T1000 (cell line): ENCODE measurements at places on chromosomes 2 and 18.

DNA sequence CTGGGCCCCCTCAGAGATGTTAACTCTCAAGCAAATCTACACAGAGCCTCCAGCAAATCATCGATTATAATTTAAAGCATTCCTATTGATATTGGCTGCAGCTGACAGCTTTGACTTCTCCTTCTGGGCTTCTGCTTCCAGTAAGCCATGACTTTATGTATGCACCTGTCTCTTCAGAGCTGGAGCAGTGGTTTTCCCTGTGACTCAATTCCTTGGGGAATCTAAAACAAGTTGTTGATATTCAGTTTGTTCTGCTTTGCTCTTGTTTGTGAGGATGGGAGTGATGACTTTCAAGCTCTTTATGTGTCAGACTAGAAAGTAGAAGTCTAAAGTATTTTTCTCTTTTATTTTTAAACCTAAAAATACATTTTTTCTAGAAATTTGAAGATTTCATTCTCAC is 45.1 kb upstream of the TNP1 start:
- DNase-seq, result no peak

DNA sequence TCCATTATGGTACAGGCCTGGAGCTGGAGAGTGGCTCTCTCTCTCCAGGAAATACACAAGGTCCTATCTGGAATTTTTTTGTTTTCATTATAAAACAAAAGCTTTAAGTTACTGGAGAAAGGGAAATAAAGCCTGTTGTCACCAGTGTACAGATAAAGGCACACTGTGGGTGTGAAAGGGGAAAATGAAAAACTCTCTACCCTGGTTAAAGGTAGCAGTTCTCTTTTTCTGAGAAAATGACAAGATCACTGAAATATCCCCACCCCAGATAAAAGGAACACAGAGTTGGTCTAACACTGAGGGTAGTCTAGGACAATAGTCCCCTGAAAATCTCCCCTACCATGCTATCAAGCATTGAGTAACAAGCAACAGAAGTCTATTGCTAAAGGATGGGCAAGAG is 438.7 kb downstream of the MBD2 start:
- no peak for DNase-seq

DNA sequence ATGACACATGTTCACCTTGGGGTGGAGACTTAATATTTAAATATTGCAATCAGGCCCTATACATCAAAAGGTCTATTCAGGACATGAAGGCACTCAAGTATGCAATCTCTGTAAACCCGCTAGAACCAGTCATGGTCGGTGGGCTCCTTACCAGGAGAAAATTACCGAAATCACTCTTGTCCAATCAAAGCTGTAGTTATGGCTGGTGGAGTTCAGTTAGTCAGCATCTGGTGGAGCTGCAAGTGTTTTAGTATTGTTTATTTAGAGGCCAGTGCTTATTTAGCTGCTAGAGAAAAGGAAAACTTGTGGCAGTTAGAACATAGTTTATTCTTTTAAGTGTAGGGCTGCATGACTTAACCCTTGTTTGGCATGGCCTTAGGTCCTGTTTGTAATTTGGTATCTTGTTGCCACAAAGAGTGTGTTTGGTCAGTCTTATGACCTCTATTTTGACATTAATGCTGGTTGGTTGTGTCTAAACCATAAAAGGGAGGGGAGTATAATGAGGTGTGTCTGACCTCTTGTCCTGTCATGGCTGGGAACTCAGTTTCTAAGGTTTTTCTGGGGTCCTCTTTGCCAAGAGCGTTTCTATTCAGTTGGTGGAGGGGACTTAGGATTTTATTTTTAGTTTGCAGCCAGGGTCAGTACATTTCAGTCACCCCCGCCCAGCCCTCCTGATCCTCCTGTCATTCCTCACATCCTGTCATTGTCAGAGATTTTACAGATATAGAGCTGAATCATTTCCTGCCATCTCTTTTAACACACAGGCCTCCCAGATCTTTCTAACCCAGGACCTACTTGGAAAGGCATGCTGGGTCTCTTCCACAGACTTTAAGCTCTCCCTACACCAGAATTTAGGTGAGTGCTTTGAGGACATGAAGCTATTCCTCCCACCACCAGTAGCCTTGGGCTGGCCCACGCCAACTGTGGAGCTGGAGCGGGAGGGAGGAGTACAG is 108.1 kb downstream of the XRCC5 start:
- DNase-seq, result no peak

GRCh38 chr2:210961249-210961648 is 404.9 kb downstream of the CPS1 start:
- no peak for DNase-seq

- no peak for DNase-seq
Measured at GRCh38 chr18:79797518-79798345, at the start of gene KCNG2. Gene KCNG2, plus strand, starts transcription at chr18:79797938. Its CDS starts 65,730 bp downstream, at chr18:79863668.

DNA sequence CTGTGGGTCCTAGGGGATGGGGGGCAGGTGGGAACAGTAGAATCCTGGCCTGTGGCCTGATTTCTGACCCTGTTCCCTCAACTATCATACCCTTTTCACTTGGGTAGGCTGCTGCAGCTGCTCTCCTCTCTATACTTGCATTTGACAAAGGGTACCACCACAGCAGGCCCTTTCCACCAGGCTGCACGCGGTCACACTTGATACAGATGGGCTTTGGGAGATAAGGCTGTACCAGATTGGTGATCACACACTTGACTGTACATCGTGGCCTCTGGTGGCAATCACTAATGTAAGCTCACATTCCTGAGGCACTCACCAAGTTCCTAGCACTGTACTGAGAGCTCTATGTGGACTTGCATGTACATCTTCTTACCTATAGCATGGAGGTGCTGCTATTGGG is 1.6 kb upstream of the RALB start:
- DNase-seq, result no peak

DNA sequence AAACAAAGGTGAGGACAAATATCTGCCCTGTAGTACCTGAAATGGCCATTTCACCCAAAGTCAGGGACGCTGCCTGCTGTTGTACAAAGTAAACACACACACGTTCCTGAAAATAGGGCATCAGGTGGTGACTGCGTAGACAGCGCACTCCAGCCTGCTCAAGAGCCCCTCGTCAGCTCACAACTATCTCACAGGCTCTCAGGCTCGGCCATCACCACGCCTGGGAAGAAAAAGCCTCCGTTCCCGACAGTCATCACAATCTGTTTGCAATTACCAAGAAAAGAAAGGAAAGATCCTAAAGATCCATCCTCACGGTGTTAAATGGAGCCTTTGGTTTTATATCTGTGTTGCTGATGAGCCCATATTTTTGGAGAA is 230.2 kb downstream of the ZNF516 start:
- no peak for DNase-seq

DNA sequence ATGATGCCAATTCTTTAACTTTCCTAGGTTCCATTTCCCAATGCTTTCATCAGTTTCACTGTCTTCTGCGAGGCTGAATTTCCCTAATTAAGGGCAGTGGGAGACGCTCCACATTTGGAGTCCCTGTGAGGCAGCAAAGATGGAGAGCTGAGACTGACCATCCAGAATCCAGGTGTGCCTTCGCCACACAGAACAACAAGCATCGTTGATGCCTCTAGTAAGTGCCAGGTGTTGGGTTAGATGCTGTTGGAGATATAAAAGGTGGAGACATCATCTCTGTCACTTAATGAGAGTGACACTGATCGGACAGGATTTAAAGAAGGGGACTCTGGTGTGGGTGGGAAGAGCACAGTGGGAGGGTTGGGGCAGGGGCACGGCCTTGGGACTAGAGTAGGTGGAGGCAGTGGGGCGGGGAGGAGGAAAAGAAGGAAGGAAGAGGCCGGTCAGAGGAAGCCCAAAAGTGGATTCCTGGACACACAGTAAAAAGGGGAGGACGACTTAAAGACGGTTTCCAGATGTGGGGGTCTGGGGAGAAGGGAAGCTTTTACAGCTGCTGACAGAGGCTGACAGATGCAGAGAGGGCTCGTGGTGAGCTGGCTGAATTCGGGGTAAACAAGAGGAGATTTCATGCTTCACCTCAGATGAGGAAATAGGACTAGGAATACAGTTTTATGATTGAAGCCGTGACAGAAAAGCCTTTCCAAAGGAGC is 113.0 kb downstream of the BCL2 start:
- DNase-seq, result no peak

- no peak for DNase-seq
Measured at GRCh38 chr18:48800876-48801727, 149.7 kb downstream of the SMAD7 start.

DNA sequence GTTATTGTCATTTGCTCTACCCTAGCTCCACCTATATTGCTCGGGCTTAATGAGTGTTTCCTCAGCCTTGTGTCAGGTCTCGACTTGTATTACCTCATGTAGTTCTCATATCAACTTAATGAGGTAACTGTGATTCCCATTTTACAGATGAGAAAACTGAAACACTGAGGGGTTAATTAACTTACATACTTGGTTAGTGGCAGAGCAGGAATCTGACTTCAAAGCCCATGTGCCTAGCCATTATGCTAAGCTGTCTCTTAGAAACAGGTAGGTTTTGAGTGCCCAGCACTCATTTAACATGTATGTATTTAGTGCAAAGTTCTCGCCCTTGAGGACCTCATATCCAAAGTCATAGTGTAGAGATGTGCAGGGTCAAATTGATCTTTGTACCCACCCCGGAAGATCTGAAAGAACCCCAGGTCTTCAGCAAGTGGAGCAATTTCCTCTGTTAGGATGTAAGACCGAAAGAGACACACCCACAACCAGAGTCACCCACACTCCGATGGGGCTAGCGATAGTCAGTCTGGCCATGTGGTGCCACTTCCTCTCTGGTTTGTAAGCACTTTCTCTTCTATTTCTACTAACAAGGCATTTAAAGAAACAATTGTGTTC is 121.0 kb upstream of the SLC39A10 start:
- no peak for DNase-seq

GRCh38 chr2:148528356-148529064 is 116.0 kb upstream of the EPC2 start:
- no peak for DNase-seq

GRCh38 chr18:2879889-2880288 is 33.1 kb downstream of the EMILIN2 start:
- no peak for DNase-seq

DNA sequence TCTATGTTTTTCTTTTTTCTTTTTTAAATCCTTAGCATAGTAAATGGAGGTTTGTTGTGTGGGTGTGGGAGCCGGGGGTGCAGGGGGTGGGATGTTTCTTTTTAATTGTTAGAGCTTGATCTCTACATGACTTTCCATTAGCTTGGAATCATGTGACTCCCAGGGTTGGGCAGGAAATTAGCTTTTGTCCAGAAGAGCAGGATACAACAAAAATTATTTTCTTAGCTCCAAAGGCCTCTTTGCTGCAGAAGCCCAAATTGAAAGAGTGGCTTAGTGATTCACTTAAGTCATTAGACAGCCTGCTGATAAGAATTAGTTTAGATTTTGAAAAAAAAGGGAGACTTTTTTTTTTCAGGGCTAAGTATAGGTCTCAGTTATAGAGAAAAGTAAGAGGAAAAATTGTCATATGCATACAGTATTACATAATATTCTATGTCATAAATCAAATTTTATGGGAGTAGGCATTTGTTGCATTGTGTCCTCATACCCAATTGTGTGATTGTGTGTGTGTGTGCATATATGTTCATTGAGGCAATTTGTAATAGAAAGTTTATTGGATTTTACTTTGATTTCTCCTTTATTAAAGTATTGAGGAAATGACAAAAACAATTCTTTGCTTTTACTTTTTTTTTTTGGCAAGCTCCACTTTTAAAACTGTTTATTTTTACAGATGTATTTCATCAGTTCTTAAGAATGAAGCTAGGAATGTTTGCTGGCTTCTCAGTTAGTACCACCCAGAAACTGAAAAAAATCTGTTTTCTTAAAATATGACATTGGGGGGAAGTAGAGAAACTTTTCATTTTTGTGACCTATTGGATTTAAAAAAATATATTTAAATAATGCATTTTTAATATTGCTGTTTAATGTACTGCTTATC is 47.4 kb downstream of the TSPYL6 start:
- no peak for DNase-seq

DNA sequence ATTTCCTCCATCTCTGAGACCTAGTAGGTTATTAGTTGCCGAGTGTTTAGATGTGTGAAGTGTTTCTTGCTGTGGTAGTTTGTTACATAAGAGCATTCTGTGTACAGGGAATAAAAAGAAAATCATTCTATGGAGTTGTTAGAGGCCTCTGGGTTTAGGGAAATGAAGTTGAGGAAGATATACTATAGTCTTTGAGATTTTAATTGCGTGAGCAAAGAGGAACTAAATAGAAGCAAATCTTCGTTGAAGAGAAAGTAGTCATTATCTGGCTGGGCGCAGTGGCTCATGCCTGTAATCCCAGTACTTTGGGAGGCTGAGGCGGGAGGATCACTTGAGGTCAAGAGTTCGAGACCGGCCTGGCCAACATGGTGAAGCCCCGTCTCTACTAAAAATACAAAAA is 19.0 kb downstream of the USP39 start:
- no peak for DNase-seq

DNA sequence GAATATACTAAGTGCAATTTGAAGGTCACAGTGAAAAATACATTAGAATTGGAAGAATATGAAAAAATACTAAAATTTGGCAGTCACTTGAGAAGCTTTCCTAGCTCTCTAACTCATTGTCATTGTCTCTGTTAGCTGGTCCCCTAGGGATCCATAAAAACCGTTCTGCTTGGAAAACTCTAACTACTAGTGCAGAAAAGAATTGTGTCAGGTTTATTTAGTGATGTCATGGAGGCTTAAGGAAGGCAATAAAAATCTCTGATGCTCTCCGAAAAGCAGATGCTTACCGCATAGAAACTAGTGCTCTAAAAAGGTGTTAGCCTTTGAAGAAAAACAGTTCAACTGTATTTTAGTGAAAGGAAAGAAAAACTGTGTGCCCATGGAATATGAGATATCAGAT is 150.1 kb upstream of the DLGAP1 start:
- no peak for DNase-seq

GRCh38 chr2:239197146-239197545 is 203.7 kb downstream of the HDAC4 start:
- no peak for DNase-seq

GRCh38 chr2:175709248-175709647 is 292.8 kb downstream of the LNPK start:
- no peak for DNase-seq

GRCh38 chr18:22034276-22034675 is 135.1 kb upstream of the GATA6 start:
- no peak for DNase-seq

DNA sequence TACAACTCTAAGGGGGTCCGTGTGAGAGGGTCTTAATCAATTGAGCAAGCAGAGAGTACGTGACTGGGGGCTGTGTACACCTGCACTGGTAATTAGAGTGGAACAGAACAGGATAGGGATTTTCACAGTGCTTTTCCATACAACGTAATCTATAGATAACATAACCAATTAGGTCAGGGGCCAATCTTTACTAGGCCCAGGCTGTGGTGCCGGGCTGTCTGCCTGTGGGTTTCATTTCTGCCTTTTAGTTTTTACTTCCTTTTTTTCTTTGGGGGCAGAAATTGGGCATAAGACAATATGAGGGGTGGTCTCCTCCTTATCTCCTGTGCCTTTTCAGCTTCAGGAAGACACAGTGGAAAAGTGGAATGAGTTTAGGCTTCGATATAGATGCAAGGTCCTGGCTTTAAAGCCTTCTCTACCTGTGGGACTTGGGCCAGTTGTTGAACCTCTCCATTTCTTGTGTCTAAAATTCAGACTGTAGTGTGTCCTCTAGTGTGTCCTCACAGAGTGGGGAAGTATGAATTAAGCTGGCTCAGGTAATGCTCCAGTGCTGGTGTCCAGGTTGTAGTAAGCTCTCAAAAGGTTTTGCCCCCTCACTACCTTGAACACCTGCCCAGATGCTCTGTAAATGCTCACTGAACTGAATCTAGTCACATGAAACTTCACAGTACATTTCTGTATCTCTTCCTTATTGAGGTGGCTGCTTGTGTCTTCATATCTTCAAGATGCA is 422.8 kb downstream of the SETBP1 start:
- DNase-seq, result no peak

GRCh38 chr2:239249776-239250175 is 151.0 kb downstream of the HDAC4 start:
- no peak for DNase-seq
